ENCODE measurements at places on chromosomes 6 and 20.

DNA sequence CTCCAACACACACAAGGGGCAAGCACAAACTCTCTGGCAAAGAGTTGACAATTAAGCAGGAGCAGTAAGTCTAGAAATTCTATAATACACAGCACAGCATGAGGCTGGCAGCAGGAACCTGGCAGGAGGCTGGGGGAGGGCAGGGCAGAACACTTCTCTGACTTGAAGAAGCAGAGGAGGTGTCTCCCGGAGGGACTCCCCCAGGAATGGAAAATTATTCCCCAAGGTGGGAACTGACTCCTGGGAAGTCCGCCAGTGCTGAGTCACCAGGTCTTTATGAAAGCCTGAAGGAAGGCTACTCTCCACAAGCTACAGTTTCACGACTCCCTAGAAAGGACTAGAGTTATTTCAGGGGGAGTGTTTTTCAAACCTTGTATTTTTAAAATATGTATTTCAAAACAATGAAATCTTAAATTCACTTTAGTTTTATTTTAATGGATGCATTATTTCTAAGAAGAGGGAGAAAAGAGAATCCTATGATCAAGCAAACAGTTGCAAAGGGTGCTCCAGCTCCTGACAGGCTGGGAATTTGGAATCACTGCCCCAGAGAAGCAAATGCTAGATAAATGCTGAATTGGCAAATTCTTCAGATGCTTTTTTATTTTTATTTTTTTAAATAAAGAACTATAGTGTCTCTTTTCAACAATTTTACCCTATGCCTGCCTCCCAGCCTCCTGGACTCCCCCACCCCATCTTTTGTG lies 192.8 kb downstream of the LY86 start:
- DNase-seq, result no peak

DNA sequence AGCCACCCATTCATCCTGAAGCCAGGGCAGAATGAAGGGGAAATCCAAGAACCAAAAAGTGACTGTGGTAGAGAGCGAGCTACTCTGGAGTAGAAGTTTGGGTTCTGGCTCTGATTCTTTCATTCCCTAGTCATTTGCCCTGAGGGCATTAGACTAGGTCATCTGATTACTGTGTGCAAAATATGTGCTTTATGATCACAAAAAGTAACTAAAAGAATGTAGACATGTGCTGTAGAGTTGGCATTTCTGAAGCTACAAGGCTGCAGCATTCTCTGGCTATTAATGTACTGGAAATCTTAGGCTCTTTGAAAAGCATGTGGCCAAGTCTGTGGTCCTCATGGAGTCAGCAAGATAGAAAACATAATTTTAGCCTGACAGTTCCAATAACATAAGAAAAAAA lies 94.2 kb downstream of the TBC1D7 start:
- no peak for DNase-seq

DNA sequence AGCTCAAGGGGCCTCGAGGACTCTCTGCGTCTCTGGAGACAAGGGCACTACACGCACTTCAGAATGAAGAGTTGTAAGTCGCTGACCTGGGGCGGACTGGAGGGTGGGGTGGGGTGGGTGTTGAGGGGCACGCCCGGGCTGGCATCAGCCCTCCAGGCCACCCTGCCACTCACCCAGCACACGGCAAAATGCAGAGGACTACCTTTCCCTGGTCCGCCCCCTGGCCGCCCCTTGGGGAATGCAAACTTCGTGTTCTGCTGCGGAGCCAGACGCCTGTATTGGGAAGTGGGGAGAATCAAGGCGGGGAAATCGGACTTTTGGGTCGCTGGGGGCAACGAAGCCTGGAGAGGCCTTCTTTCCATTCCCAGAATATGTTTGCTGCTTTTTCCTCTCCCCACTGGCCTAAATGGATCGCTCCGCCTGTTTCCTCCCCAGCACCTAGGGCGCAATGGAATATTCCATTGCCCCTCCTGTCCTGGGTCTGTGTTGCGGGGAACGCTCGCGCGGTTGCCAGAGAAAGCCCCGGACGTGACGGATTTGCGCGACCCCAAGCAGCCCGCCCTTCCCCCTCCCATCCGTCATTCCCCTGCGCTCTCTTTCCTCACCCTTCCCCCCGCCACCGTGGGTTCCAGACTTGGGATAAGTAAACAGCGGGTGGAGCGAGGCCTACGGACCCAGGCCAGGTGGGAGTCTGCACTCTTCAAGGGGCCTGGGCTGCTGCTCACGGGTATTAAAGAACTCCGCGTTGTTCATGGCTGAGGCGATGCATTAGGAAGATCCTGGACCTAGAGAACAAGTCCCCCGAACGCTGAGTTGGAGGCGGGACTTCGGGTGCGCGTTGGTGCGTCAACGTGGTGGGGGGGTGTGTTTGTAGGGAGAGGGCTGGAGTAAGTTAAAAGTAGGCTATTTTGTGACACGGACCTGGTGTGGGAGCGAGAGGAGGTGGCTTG lies at the start of gene PPT2:
Gene PPT2, plus strand, starts transcription at position 578 of the 950 bp plus-strand sequence. CDS start 454 bp downstream, outside the sequence.
- peak; percentile 91 for DNase-seq

DNA sequence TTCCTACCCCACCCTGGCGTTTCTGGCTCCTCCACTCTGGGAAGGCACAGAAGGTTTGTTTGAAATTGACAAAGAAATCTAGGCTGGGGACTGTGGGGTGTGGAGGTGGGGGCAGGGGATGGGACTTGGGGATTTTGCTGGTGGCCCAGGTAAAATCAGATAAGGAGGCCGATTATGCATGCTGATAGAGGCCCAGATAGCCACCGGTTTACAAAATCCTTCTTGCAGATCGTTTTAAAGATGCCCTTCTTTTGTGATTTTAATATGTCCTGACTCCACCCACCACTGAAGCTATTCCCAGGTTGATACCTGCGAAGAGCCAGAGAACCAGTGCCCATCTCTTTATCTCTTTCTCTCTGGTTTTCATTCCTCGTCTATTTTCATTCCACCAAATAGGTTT lies 104.9 kb downstream of the TFAP2C start:
- no peak for DNase-seq

DNA sequence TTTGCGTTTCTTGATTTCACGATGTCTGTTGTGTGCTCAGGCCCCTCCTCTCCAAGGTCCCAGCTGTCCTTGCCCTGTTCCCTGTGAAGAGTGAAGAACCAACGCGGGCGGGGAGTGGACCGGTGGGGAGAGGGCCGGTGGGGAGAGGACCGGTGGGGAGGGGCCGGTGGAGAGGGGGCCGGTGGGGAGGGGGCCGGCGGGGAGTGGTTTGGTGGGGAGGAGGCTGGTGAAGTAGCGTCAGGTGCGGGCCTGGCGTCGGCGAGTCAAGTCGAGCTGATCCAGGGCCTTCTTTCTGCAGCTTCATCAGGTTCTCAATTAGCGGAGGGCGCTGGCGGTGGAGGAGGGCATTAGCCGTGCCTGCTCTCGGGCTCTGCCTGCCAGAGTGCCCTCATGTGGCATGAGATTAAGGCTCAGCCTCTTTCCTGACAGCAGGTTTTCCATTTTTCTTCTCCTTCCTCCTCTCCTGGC lies 21.2 kb upstream of the BHLHE23 start:
- DNase-seq, result peak; percentile 10

GRCh38 chr20:421685-422250 lies 13.7 kb downstream of the RBCK1 start:
- DNase-seq, result no peak

GRCh38 chr6:55518529-55519060 lies 60.4 kb downstream of the HMGCLL1 start:
- DNase-seq, result no peak

DNA sequence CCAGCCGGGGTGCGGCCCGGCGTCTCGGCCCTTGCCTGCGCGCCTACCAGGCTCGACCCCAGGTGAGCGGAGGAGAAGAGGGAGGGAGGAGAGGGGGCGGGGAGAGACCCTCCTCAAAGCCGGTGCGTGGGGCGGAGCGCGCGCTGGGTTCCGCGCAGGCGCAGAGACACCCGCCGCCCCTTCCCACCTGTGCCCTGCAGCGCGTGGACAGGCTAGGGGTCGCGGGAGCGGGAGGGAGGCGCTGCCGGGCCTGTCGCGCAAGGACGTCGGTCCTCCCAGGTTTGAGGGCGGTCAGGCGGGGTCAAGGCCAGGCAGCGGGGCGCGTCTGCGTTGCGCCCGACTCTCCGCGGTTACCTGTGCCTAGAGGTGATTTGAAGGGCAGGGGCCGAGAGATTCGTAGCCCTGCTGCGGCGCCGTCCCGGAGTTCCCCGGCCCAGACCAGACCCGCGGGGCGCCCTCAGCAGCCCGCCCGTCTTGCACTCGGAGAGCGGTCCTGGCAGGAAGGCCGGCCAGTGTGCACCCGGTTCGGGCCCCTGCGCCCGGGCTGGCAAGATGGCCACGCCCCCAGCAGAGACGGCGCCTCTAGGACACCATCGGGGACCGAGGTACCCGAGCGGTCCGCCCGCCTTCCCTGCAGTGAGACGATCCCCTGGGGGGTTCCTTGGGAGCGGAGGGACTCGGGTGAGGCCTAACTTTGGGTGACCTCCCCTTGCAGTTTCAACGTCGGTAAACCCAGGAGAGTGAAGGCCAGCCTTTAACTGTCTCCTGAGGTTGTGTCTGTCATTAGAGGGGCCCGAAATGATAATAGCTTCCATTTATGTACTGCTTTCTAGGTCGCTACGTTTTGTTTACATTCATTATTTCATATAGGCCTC lies 546 bp downstream of the C6orf136 start:
- DNase-seq, result peak; percentile 67

DNA sequence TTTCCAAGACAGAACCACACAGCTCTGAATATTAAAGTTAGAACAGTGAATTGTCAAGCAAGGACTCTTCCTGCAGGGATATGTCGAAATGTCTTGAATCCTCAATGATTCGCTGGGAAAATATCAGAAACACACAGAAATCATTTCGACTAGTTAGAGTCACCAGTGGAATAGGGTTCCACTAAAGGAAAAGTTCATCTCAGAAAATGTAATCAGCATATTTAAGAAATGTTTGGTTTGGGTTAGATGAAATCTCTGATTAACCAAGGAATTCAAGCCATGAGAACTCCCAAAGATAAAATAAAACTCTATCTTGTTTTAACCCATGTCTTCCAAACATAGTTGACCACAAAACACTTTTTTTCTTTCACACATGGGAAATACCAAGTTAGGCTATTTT lies 621.0 kb upstream of the NRSN1 start:
- no peak for DNase-seq

GRCh38 chr20:17690144-17690543 lies 8.1 kb upstream of the RRBP1 start:
- DNase-seq, result no peak

DNA sequence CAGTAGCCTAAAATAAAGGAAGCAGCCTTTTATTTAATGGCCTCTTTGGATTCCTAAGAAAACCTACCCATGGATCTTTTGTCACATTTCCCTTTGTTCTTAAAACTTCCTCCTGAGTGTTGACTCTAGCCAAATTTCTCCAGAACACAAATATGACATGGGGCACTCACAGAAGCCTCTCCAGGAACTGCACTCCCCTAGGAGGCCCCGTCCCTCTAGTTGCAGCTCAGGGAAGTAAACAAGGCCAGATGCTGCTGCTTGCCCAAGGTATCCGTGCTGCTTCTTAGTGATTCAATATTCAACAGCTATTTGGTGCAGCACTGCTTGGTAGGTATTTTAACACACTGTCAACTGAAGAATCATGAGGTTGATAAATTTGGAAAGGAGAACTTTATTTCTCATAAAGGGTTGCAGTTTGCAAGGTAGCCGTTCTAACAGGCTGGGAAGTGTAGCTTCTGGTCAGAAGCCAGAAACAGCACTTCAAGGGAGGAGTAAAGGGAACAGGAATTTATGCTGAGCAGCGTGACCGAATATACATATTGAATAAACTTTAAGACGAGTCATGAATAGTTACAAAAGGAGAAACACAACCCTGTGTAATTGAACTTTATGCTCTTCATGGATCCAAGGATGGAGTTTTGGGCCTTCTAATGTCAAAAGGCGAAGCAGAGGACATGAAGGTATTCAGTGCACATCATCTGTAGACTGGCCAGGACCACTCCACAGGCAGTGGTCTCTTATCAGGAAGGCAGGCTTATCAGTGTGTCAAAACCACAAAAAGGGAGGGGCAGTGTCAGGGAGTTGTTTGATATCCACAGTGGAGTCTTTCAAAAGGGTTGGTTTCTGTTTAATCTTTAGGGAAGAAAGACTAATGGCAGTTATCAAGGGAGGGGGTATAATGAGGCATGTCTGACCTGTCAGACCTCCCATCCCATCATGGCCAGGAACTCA lies 63.3 kb downstream of the CD24 start:
- no peak for DNase-seq

DNA sequence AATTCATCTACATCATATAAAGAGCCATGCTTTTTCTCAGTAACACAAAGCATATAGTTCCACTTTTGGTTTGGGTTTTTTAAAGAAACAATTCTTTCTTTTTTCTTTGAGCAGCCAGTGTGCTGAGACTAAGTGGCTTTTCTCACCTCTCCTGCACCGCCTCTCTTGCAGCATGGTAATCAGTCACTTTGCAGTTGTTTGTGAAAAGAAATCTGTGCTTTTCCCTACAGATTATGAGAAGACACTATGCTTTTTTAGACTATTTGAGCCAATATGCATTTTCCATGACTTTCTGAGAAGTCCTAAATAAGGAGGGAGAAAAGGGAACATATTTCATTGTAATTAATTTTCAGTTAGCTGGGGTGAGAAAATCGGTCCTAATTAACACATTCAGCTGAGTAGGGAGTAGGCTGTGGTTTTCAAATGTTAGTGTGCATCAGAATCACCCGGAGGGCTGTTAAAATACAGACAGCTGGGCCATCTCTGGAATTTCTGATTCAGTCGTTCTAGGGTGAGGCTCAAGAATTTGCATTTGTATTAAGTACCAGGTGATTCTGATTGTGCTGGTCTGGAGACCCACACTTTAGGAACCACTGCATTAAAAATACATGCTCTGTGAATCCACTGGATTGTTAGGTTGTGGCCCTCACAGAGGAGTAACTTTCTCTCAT lies 155.2 kb downstream of the TINAG start:
- DNase-seq, result no peak

- no peak for DNase-seq
These were observed 48.9 kb downstream of the HDDC2 start for GRCh38 chr6:125252891-125253290.

- no peak for DNase-seq
These were observed 106.9 kb downstream of the FYN start for GRCh38 chr6:111766201-111766857.

DNA sequence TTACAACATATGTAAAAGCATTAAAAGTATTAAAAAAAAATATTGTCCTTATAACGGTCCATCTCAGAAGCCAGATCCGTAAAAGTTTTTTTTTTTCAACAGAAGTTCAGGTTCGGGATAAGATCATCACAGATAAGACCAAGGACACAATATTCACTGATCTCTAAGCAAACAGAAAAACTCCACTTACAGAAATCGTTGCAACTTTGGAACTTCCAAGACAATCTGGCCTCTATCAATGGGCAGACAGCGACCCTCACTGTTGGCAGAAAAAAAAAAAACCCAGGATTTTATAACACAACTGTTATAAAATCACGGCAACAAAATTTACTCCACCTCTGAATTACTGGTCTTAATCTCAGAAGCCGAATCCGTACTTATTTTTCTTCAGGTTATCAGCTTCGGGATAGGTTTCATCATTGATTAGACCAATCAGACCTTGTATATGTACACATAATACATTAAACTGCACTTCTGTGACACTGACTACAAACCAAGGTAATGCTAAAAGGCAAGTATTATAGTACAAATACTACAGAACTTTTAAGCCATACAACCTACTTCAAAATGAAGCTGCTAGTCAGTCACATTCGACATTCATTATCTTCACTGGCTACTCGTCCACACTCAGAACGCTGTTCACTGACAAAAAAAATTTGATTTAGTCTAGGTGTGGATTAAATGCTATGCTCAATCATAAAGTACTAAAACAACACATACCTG lies 34.7 kb upstream of the SYNCRIP start:
- no peak for DNase-seq
